CD4-positive, alpha-beta T cell treated with Interleukin-4 for 1 hour (primary cell): ENCODE measurements at places on chromosomes 7 and 10.

DNA sequence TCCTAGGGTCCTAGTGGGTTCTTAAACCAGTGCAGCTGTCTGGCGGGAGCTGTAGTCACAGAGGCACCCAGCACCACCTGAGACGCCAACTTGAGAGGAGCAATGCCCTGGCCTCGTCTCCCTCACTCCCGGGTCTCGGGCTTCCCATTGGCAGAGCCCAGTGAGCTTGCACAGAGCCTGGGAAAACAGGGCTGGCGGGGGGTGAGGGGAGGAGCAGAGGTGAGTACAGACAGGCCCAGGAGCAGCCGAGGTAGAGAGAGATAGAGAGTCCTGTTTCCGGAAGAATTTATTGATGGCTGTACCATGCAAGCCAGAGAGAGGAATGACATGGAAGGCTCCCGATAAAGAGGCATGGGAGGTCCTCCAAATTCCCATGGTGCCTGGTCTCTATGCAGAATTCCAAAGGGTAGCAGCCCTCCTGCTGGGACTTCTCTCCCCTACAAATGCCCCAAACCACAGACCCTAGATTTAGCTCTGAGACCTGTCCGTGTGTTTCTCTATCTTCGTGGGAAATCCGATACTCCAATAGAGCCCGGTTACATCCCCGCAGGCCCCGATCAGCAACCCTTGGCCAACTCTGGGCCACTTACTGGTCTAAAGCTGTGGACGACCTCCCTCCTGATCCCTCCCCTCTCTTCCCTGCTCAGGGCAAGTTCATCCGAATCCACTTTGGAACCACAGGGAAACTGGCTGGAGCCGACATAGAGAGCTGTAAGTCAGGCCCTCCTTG lies 20.3 kb upstream of the MYH16 start:
- no peak for DNase-seq

DNA sequence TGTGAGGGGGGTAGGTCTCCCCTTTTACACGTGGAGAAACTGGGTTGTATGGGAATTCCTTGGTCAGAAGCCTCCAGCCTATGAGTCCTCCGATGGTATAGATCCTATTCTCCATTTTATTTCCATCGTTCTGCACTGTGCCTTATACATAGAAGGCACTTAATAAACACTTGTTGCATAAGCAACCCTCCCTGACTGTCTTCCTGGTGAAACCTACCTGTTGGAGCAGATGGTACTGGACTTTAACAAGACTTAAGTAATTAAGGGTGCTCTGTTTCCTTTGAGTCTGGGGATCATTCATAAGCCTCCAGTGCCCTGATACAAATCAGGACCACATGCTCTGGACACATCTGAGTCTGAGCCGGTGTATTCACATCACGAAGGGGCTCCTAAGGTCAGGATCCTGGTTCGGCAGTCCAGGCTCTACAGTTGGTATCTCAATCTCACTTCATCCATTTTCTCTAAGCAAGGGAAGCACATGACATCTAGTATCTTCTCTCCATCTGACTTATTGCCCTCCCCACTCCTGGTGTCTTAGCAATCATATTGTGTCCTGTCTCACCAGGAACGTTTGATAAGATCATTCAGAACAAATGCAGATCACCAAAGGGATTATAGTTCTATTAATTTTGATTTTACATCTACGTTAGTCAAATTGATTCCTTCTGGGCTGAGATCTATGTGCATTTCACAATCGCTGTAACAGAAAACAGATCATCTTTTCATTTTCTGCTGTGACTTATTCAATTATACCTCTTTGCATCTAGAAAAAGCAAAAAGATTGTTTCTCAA lies 22.8 kb upstream of the EZH2 start:
- no peak for DNase-seq

DNA sequence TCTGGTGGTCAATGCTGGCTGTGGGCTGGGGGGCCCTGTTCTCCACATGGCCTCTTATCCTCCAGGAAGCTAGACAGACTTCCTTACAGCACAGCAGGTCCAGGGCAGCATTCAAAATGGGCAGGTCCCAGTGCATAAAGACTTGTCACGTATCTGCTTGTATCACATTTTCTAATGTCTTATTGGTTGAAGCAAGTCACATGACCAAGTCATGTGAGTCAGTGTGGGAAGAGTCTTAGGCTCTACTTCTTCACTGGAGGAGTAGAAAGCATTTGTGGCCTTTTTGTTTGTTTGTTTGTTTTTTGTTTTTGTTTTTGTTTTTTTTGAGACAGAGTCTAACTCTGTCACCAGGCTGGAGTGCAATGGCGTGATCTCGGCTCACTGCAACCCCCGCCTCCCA lies 104.7 kb downstream of the COL13A1 start:
- DNase-seq, result no peak

- no peak for DNase-seq
These were observed 34.5 kb upstream of the CYP26C1 start for GRCh38 chr10:93026072-93026471.

- no peak for DNase-seq
These were observed 11.5 kb upstream of the SH2D4B start for GRCh38 chr10:80526218-80526617.

DNA sequence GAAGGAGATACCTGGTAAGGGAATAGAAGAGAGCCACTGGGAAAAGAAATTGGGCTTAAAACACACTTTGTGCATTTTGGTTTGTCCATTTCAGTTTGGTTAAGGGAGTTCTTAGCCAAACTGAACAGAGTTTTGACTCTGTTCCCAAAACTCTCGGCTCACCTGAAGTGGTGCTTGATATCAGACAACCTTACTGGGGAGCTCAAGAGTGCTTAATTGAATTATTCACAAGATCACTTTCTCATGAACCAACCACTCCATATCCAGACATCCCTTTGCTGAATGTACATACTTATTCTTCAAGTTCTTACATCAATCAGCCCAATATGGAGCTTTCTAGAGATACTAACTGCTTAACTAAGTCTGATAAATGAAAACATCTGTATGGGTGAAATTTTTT lies 413.1 kb downstream of the GRM8 start:
- no peak for DNase-seq

DNA sequence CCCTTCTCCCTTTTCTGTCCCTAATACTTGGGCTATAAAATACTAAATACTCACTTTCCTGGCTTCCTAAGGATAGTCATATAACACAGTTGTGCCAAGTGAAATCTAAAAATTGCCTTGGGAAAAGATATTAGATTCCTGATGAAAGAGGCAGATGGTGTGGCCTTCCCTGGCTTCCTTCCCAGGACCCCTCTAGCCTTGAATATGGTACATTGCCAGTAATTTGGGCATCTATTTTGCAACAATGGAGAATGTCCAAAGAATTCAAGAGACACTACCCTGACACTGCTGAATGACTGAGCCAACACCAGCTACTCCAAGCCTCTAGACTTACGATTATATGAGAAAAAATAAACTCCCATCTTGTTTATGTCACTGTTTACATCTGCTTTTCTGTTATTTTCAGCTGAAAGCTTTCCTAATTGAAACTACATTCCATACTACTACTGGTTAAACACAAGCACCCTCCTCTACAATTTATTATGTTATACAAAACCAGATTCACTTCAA lies 17.9 kb downstream of the COPG2 start:
- DNase-seq, result no peak

DNA sequence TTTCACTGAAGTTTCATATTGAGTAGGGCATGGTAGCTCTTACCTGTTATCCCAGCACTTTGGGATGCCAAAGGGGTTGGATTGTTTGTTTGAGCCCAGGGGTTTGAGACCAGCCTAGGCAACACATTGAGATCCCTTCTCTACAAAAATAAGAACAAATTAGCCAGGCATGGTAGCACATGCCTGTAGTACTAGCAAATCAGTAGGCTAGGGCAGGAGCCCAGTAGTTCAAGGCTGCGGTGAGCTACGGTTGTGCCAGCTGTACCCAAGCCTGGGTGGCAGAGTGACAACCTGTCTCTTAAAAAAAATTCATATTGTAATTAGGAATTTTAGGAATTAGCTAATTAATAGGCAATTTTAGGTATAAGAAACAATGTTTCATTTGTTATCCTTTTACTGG lies 18.0 kb downstream of the BBIP1 start:
- no peak for DNase-seq

- no peak for DNase-seq
These were observed 190.4 kb downstream of the SLC25A13 start for GRCh38 chr7:96131525-96131924.

GRCh38 chr7:139749545-139749944 lies 28.3 kb downstream of the HIPK2 start:
- DNase-seq, result no peak

DNA sequence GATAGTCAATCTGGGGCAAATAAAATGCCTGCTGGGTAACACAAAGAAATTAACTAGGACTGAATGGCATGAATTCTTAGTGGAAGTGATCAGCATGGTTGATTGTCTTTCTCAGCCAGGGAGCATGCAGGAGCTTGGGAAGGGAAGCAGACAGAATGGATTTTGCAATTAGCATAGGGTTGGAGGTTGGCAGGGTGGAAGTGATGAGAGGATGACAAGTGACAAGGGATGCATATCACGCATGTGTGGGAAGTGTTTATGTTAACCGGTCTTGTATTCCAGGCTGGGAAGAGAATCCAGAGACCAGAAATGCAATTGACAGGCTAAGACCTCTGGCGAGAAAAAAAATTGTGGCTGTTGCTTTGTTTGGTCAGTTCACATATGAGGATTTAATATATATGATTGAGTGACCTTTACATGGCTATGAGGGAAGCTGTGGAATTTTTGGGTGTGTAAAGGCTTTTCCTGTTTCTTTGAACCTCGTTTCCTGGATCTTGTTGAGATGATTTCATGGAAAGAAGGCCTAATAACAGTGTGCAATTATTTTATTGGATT lies 8.3 kb downstream of the MDFIC start:
- no peak for DNase-seq

GRCh38 chr7:21920936-21921335 lies 24.8 kb downstream of the CDCA7L start:
- no peak for DNase-seq

DNA sequence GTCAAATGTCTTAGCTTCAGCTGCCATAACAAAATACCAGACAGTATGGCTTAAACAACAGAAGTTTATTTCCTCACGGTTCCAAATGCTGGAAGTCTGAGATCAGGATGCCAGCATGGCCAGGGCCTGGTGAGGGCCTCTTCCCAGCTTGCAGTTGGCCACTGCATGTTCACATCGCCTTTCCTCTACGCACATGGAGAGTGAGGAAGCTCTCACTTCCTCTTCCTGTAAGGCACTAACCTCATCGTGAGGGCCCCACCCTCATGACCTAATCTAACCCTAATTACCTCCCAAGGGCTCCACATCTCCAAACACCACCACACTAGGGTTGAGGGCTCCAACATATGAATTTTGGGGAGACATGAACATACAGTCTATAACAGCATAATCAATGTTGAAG lies 14.4 kb downstream of the ZNF33B start:
- DNase-seq, result no peak

DNA sequence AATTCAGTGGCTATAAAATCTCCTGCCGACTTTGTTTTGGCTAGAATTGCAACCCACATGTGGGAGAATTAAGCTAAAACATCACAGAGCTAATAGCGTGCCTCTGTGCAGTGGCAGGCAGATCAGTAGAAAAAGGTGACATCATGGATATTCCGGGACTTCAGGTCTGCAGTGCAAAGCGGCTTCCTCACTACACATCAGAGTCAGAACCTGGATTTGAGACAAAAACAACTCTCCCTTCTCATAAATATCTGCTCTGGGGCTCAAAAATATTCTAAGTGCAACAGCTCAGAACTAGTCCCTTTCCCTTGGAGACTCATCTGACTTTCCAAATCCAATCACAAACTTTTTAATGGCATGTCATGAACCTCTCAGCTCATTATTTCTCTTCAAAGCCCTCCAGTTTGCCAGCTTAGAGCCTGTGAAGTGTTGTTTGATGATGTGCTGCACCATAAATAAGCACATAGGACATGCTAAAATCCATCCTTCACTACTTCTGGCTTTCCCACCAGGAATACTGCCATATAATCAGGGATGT lies 337.1 kb downstream of the RNLS start:
- DNase-seq, result no peak

- DNase-seq, result no peak
These were observed 76.1 kb downstream of the SKIDA1 start for GRCh38 chr10:21449288-21449966.

DNA sequence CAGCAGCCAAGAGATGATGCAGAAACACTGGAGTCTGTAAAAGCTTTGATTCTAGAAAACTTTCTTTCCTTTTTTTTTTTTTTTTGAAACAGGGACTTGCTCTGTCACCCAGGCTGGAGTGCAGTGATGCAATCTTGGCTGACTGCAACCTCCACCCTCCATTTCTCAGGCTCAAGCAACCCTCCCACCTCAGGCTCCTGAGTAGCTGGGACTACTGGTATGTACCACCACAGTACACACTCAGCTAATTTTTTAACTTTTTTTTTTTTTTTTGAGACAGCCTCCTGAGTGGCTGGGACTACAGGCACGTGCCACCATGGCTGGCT lies 17.0 kb upstream of the BAG3 start:
- no peak for DNase-seq

DNA sequence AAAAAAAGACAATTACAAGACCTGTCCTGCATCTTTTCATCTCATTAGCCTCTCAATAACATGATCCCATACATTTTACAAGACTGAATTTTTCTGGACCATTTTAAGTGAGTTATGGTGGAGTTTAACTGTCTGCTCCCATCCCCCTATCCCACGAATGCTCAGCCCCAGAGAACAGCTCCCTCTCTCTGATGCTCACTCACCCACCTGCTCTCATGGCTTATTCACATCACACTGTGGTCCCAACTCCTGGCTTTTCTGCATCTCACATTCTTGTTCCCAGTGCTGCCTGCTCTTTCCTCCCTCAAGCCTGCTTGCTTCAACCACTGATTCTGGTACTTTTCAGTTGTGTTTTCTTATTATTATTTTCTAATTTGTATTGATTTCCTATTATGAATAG lies 20.4 kb upstream of the CCSER2 start:
- DNase-seq, result no peak

GRCh38 chr10:1138529-1138928 lies 82.3 kb downstream of the WDR37 start:
- no peak for DNase-seq

GRCh38 chr10:75807456-75807855 lies 376.0 kb downstream of the LRMDA start:
- no peak for DNase-seq

DNA sequence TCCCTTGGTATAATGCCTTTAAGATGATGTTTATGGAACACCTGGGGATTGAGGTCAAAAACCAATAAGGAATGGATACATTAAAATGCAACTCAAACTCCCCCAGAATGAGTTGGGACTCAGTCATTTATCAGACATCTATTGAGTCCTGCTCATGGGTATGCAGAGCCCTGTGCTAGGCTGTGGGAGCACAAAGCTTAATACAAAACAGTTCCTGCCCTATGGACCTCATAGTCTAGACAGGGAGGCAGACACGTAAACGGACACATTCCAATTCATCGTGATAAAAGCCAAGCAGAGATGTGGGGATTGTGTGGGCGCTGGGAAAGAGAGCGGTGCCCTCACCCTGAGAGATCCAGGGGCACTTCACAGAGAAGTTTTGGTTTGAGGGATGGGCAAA lies 181.7 kb downstream of the PTEN start:
- DNase-seq, result no peak

- DNase-seq, result no peak
These were observed 41.0 kb upstream of the EMX2 start for GRCh38 chr10:117501460-117502035.
